ENCODE measurements at places on chromosomes 11 and 22.
A peak's percentile ranks its signal among the peaks of the same experiment; 100 is the strongest.

GRCh38 chr11:26194881-26195280, 137.0 kb upstream of the ANO3 start:
- DNase-seq = no peak

- no peak for DNase-seq
Observed at GRCh38 chr11:72120930-72121329, 8.4 kb upstream of the ANAPC15 start.

- no peak for DNase-seq
Observed at GRCh38 chr22:45972091-45972888, 4.7 kb downstream of the WNT7B start.

DNA sequence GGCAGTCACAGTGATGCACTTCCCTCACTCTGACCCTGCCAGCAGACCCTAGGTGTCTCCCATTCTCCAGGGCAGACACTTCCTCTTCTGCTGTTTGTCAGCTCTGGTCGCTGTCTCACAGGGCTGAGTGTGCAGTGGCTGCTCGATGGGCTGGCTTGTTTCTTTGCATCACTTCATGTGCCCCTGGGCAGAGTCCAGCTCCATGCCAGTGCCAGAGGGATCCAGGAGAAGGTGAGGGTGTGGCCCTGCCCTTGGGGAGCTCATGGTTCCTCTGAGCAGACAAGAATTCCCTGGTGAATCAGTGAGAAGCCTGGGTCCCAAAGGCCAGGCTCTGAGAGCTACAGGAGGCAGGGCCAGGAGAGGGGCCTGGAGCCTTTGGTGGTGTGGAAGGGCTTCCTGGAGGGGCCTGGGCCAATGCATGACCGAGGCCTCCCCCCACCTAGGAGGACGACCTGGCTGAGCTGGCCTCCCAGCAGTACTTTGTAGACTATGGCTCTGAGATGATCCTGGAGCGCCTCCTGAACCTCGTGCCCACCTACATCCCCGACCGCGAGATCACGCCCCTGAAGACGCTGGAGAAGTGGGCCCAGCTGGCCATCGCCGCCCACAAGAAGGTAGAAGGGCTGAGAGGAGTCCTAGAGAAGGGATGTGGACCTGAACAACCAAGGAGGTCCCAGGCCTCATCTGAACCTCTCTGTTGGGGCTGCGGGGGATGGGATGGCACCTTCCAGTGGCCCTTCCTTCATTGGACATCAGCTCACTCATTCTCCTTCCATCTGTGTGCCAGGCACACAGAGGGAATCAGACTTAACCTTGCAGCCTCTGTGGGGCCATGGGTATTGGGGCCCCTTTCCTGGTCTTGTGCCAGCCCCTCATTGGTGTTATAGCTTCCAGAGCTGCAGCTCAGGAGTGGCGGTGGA, 66.1 kb downstream of the MYO7A start:
- DNase-seq = peak; percentile 63

DNA sequence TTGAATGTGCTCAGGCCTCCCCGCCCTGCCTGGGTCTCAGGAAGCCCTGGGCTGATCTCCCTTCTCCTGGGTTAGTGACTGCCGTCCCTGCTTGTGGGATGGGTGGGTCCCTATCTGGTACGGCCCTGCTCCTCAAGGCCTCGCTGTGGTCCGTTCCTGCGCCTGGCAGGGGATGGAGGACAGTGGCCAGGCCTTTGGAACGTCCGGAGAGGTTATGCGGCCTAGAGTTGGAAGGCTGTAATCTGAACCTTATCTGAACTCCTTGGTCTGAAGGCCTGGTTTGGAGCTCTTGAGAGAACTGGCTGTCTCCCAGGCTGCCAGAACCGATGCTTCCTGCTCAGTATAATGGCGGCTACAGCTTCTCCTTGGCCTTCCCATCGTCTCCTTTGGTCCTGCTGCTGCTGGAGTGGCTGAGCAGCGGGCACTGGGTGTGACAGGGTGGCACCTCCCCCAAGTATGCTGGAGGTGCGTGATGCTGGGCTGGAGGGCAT, 72.8 kb downstream of the FLI1 start:
- DNase-seq = no peak
